NCI-H1092 (cell line): ENCODE measurements at places on chromosomes 6 and 20.

- no peak for DNase-seq
Measured at GRCh38 chr20:32534661-32535240, 50.4 kb downstream of the NOL4L start.

- DNase-seq = no peak
Measured at GRCh38 chr6:139654888-139655782, 280.7 kb upstream of the CITED2 start.

GRCh38 chr6:137323860-137324259 is 104.7 kb upstream of the IFNGR1 start:
- DNase-seq = no peak

- no peak for DNase-seq
Measured at GRCh38 chr6:166849749-166850183, 106.6 kb downstream of the RNASET2 start.
